Activated naive CD4-positive, alpha-beta T cell treated with Interleukin-2 at 50 U/mL for 16 hours (primary cell): ENCODE measurements at places on chromosomes 6 and 20.

DNA sequence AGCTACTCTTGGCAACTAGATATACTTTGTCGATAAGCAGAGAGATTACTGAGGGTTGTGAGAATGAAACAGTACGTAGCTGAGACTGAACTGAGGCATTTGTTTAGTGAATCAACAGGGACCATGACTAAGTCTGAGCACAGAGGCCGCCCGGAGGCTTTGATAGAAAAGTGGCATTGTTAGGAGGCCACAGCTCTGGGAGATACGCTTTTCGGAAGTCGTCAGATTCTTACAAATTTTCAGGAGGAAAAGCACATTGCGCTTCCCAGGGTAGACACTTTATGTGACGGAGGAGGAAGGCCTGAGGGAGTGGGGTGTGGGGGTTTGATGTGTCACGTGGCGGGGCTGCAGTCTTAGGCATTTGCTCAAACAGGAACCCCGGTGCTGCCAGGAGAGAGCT, 69.4 kb downstream of the PSMG4 start:
- no peak for DNase-seq

DNA sequence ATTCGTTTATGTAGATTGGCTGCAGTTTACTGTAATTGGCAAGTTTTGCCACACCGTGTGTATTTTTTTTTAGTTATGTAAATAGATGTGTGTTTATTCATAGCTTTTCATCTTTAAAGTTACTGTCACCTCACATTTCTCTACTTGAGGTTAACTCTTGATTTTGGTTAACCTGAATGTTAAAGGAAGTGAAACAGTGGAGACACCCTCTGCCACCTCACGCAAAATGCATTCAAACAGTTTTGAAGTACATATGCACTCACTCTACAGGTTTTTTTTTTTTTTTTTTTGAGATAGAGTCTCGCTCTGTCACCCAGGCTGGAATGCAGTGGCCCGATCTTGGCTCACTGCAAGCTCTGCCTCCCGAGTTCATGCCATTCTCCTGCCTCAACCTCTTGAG, 17.7 kb downstream of the OR2A4 start:
- DNase-seq: no peak

DNA sequence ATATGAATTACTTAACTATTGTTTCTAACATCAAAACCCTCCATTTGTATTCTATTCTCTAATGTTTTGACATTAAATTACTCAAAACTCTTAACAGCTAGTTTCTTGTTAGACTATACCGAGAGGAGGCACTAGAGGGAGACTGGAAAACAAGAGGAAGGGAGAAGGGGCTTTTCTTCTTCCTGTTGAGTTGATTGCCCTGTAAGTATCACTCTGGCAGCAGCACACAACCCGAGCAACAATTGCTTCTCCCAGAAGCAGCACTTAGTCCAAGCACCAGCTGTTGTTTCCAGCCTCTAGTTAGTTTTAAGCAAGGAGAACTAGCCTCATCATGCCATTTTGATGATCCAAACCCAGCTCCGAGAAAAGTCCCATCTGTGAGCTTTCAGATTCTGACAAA, 603.8 kb downstream of the PRKN start:
- DNase-seq: no peak

DNA sequence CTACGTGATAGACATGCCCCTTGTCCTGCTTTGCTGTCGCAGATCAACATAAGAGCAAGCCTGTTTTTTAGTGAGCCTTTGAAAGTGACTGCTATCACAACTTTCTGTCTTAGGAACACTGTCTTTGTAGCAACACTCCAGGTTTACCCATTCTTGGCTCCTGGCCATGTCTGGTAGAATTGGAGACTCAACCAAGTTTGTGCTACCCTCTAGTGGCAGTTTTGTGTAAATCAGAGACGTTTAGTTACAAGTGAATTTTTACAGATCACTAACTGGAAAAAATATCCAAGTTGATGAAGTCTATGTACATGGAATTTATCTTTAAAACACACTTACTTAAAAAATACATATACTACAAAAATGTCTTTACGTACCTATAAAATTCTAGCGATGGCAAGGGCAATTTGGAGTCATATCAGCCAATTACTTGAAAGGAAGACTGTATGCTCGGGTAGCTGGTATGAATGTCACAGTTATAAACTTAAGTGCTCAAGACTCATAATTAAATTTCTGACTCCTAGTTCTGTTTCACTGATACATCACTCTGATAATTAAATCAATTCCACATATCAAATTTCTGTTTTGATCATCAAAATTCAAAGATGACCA, 101.4 kb downstream of the ADGB start:
- DNase-seq: peak; percentile 10

- DNase-seq: no peak
Measured at GRCh38 chr6:96301023-96301422, 220.6 kb upstream of the UFL1 start.

- DNase-seq: peak; percentile 53
Measured at GRCh38 chr6:144344646-144345045, 59.5 kb downstream of the UTRN start.

DNA sequence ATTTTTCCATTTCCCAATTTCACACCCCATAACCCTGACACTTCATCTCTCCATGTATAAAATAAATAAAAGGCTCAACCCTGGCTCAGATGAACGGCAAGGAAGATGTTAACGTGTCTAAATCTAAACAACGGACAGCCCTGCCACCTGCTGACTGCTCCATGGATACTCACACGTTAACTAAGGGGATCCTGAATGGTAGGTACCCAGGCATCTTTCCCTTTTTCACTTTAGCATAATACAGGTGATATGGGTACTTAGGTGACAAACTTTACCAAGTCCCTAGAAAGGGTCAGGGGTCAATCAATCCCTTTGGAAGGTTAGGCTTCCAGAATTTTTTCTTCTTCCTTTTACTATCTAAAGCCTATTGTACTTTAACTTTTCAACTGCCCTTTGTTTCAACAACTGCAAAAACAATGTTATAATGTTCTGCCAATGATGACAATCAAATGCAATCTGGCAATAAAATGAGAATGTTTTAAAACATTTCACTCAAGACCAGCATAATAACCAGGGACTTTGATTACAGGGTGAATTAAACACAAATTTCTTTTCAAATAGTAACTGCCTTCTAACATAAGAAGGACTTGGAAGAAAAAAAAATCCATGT, 52.4 kb upstream of the IPCEF1 start:
- DNase-seq: no peak

GRCh38 chr6:106290954-106291353, 34.6 kb downstream of the ATG5 start:
- DNase-seq: no peak

GRCh38 chr20:227439-228105, 514 bp downstream of the DEFB129 start:
- DNase-seq: no peak

GRCh38 chr20:12074111-12074655, 156.5 kb downstream of the BTBD3 start:
- DNase-seq: no peak

DNA sequence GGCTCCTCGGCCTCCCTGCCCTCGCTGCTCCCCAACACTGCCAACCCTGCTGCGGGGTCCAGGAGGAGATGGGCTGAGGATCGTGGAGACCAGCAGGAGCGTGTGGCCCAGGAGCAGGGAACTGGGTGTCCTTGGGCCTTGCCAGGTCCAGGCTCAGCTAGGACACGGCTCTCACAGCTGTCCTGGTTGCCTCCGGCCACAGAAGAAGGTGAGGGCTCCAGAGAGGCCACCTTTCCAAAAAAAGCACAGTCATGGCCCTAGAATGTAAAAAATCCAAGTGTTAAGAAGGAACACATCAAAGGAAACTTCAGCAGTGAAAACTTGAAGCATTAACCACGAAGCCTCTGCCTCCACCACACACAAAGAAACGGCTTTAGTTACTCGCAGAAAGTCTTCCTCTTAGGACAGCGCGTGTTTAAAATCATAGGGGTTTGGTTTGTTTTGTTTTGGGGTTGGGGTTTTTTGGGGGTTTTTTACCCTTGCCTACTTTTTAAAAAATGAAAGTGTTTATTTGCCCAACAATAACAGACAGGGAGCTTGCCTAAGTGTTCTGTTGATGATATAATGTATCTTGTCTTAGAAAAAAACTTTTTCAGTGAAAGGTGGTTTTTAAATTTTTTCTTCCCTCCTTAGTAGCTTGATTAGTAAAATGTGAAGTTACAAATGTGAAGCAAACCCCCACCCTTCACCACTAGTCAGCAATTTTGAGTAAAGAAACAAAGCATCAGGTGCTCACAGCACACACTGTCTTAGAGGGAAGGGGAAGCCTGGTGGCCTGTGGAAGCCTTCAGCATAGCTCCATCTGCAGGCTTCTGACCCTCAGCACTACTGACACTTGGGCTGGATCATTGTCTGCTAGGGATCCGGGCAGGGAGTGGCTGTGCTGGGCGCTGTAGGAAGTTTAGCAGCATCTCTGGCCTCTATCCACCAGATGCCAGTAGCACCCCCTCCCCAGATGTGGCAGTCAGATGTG, 60.0 kb downstream of the PTPN1 start:
- DNase-seq: peak; percentile 53

DNA sequence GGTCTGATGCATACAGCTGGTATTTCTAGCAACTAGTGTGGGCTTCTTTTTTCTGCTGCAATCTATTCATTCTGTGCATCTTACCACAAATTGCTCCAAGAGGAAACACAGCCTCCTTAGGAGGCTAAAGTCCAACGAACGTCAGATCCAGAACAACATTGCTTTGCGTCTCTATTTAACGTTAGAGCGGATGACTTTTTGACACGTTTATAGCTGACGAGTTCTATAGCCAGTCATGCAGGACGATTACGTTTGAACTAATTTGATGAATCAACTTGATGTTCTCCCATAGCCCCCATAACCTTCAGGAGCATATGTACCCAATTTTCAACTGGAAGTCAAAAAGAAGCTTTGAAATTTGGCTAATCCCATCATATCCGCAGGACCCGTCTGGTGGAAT, 59.9 kb downstream of the TSHZ2 start:
- no peak for DNase-seq

- no peak for DNase-seq
Measured at GRCh38 chr20:12391099-12391498, 473.4 kb downstream of the BTBD3 start.

- no peak for DNase-seq
Measured at GRCh38 chr20:57777911-57778310, 68.1 kb upstream of the PMEPA1 start.

DNA sequence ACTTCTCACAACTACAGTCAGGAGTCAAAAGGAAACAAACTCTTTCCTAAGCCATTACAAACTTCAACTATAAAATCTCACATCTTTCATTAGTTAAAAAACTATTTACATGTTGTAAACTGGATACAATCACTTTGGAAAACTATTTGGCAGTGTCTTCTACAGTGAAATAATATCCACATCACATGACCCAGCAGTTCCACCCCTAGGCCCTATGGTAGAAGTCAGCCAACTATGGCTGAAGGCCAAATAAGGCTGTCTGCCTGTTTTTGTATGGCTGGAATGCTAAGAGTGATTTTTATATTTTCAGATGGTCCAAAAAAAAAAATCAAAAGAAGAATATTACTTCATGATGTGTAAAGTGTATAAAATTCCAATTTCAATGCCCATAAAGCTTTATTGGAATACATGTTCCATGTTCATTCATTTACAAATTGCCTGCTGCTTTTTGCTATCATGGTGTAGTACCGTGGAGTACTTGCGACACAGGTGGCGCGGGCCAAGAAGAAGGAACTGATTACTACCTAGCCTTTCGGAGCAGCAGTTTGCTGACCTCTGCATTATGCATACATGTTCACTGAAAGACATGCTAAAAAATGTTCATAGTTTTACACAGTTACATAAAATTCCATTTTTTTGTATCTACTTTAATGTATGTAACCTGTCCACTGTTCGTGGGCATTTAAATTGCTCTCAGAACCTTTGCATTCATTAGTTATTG, 129.0 kb downstream of the KIF16B start:
- DNase-seq: no peak

DNA sequence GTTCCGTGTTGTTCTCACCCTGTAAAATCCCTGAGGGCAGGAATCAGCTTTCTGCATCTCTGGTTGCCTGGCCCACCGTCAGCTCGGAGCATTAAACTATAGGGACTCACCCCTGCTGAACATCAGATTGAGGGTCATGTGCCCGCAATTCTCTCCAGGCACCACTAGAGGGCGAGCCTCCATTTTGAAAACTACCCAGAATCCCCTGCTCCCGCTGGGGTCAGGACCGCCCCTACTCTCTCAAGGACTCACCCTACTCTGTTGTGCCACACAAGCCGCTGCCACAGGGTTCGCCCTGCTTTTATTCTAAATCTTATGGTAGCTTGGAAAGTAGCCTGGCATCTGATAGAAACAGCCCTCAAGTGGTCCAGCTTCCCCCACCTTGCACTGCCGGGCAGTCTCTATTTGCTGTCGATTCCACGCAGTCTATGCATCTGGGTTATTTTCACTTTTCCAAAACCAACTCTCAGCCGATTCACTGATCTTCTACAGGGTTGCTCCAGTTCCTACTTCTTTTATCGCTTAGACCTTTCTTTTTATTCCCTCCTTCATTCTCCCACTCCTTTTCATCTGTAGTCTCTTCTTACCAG, 244.1 kb upstream of the QKI start:
- DNase-seq: peak; percentile 4

DNA sequence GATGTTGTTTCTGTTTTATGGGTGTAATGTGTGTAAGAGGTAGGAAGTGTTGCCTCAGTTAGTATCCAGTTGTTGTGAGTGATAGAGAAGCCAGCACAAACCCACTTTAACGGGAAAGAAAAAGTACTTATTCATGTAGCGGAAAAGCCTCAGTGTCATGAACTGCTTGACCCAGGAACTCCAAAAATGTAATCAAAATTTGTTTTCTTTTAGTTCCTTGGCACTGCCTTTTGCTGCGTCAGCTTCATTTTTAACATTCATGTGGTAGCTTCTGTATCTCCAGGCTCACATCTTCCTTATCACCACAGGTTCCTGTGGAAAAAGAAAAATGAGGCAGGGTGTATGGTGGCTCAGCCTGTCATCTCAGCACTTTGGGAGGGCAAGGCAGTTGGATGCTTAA, 46.4 kb upstream of the CCDC28A start:
- DNase-seq: no peak

- no peak for DNase-seq
Measured at GRCh38 chr6:85368631-85369030, 81.3 kb upstream of the NT5E start.

DNA sequence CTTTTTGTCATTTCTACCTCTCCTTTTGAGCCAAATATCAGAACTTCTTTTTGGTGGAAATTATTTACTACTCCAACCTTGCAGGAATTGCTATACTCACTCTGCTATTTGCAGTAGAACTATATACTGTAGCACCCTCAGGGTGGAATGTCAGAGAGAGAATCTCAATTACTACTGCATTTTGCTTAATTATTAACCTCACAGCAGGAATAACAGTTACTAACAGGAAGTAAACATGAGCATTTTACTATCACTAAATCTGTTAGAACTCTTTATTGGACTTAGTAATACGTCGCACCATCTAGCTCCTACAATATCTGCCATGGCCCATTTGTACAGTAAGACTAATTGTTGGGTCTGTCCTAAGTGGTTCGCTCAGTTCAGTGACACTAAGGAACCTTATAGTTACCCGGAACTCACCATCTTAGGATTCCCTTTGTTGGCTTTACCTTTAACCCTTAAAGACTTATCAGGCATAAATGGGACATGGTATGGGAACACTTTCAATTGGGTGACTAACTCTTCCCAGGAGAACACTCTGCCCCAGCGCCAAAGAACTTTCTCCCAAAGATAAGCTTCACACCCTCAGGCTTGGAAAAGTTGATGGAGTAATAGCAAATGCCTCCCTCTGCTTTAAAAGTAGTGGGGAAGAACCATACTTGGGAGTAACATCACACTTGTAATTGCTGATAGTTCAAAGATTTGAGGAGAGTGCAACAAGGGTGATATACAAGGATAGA, 38.8 kb downstream of the PLN start:
- DNase-seq: no peak
